ENCODE measurements at places on chromosomes 12 and 14.

DNA sequence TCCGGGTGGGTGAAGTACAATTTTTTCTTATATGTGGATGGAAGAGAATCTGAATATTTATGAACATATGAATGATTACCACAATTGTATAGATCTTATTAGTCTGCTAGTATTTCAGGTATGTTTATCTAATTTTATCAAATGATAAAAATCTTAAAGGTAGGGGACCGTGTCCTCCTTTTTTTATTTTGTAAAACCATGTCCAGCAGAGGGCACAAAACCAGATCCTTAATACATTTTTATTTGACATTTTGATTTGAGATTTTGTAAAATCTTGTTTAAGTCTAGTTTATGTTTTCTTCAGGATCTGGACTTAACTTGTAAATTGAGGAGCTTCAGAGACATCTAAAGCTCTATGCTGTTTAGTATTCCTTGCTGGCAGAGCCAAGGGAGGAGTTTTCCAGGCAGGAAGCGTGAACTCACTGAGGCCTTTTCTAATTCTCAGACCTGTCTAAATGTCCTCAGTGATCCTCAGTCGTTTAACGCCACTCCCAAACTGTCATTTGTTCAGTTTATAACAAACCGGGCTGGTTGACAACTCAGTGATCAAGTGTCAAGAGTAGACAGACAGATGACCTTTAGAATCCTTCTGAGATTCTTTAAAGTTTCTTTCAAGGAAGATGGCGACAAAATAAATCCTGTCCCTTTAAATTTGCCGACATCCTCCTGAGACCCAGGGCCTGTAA lies 263.9 kb downstream of the KTN1 start:
- no peak for DNase-seq

DNA sequence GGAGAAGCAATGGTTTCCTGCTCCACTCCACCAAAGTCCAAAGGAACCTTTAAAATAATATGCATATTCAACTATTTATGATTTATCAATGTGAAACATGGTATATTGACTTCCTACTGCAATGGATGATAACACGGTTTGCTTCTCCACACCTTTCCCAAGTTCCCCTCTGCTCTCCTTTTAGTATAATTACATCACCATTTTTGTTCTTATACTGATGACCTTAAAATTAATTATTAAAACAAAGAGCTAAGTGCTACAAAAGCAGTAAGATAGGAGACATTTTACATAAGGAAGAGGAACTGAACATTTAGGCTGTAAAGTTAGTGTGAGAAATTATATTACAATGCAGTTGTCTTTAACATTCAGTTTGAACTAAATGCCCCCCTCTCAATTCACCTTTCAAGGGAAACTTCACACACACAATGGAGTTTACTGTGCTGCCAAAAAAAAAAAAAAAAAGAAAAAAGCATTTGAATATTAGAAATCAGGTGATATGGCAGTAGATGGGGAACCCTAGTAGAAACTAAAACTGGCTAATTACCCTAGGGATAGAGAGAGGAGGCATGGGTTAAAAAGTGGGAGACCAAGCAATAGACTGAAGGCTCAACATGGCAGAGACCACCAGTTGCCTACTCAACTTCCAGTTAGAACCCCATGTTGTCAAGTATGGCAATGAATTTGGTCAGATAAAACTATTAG lies 37.1 kb upstream of the STK38L start:
- no peak for DNase-seq

DNA sequence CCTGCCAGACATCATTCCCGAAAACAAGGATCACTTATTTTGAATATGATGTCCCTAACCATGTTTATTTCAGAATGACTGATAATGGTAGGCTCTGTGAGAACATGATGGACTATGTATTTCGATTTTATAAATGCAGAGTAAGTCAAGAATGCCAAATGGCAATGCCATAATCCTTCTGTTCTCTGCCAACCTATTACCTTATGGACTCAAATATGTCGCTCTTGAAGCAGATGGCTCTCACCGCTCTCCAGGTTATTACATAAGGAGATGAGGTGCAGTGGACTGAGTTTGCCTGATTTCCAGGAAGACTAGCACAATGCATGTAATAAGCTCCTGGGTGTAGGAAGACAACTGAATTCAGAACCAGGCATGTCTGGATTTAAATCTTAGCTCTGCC lies 227.2 kb downstream of the BTG1 start:
- no peak for DNase-seq

DNA sequence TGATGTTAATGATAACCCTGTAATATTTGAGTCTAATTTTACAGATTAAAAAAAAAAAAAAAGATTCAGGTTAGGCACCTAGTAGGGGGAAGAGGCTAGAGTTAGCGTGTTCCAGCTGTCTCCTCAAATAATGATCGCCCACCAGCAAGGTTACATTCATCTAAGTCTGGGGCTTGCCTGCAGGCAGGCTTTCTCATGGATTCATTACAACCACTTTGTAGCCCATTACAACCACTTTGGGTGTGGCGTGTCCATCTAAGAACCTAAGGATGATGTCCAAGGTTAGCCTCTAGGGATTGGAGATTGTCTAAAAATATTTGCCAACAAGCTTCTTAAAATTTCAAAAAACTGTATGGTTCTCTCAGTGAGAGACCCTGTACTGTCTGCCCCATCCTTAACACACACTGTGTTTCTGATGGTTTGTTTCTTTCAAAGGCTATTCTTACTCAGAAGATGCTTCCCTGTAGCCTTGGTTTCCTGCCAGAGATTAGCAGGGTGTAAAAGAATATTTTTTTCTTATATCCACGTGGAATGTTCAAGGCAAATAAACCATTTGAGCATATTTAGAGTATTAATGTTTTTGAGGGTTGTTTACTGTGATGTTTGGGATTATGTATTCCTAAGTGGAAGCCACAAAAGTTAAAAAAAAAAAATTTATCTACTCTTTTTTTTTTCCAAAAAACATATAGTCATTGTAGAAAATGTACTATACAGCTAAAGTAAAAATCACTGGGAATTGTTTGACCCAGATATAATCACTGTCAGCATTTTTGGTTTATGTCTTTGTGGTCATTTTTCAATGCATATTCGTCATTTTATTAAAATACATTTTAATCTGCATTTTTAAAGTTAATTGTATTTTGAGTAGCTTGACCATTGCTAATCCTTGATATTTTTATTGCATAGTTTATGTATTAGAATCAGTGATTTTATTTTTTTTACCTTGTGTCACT lies 1.7 kb downstream of the DYNC1H1 start:
- DNase-seq: no peak

GRCh38 chr12:2363836-2364609 lies 311.2 kb downstream of the CACNA1C start:
- no peak for DNase-seq

DNA sequence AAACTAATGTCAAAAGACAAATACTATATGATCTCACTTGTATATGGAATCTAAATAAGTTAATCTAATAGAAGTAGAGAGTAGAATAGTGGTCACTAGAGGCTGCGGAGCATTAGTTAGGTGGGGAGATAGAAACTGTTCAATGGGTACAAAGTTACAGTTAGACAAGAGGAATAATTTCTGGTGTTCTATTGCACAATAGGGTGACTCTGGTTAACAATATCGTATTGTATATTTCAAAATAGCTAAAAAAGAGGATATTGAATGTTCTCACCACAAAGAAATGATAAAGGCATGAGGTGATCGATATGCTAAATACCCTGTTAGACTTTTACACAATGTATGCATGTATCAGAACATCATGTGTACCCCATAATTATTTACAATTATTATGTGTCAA lies 42.9 kb downstream of the IGF1 start:
- no peak for DNase-seq

GRCh38 chr12:62848418-62848817 lies 86.5 kb downstream of the PPM1H start:
- no peak for DNase-seq

DNA sequence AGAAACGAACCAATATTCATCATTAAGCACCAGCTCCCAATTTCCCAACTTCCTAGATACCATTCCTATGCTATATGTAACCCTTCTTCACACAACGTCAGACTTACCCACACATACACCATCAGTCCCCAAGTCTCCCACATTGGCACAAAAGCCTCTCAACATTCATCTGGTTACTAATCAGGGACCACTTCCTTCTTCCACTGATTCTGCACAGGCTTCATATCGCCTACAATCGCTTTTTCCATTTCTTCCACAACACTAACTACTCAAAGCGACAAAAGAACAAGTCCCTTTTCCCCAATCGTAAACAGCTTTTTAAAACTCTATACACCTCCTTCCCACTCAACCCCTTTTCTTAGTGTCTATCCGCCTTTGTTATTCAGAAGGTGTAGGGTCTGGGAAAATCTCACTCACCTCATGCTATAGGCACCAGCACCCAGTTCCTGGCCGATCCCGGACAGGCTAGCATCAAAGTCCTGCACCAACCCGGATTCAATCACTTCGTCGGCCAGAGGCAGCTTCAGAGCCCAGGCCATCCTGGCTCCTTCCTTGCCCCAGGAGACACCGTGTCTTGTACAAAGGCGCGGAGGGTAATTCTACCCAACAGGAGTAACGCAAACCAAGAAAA lies 936 bp downstream of the TFCP2 start:
- DNase-seq: no peak

- DNase-seq: no peak
Measured at GRCh38 chr14:77339407-77339806, 18.6 kb downstream of the GSTZ1 start.

GRCh38 chr12:51202718-51203117 lies 15.1 kb downstream of the POU6F1 start:
- DNase-seq: no peak

Measured in forelimb muscle (tissue), 1 donor.